Kidney (tissue), 22 donors: ENCODE measurements at places on chromosomes 13 and 19. TPM values are rescaled to one million over a fixed set of nuclear protein-coding genes. Genes with fewer than 3 reads are reported as not detected.

DNA sequence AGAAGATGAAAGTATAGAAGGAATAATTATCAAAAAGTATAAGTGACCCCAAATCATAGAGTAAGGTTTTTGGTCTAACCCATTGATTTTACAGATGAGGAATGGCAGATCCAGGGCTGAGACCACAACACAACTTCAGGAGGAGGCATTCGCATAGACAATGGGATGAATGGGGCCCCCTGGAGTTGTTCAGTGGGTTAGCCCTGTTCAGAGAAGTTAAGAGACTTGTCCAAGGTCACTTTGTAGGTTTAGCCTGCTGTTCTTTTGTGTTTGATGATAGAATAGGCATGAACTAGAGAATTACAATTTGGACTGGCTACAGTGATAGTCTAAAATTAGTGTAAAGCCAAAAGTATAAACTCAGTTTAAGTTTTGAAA is 233.9 kb downstream of the KCNRG start:
- DNase-seq: no peak

DNA sequence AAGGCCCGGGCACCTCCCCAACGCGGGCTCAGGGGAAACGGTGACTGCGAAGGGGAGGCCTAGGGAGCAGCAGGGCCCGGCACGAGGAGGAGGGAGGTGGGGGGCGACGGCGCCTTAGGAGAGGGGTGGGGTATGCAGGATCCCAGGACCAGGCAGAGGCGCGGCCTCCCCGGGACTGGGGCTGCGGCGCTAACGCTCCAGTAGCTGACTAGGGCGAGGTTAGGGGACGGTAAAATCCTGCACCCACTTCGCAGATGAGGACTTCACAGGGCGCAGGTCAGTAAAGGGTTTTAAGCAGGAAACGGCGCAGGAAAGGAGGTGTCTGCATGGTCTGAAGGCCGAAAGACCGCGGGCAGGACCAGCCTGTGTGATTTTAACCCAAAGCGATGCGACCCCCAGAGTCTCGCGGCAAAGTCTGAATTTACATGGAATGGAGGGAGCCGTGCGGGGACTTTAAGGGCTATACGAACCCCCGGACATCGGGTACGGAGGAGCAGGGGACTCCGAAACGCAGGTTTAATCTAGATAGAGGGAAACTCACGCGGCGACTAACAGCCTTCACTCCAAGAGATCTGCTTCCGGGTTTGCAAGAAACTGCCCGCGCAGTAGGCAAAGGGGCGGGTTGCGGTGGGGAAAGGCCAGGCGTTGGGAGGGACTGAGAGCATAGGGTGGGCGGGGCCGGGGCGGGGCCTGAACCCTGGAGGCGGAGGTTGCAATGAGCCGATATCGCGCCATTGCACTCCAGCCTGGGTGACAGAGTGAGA is at the start of gene ZNF665:
Gene ZNF665 (minus strand): TSS at position 588 of the 764 bp plus-strand sequence. CDS start 10,460 bp downstream, outside the sequence.
- DNase-seq: peak; percentile 96

DNA sequence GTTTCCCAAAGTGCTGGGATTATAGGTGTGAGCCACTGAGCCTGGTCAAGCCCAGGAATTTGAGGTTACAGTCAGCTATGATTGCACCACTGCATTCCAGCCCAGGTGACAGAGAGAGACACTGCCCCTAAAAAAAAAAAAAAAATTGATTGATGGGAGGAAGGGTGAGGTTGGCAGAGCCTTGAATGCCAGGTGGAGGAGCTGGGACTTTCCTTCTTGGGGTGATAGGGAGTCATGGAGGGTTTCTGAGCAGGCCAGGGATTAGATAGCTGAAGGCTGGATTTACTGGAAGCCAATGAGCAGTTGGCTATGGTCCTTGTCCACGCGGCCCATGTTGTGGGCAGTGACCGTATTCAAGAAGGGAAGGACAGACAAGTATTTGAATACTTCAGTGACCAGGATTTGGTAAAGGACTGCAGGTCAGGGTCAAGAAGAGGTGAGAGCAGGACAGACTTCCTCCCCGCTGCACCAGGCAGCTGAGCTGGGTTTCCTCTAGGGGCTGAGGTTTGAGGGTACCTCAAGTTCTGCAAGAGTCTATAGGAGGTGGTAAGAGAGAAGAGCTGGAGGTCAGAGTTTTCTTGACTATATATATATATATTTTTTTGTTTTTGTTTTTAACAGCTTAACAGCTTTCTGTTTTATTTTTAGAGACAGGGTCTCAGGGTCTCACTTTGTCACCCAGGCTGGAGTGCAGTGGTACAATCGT is 6.9 kb upstream of the ICAM4 start:
- no peak for DNase-seq

CD320 gene
- 26.1 TPM for total RNA-seq

DNA sequence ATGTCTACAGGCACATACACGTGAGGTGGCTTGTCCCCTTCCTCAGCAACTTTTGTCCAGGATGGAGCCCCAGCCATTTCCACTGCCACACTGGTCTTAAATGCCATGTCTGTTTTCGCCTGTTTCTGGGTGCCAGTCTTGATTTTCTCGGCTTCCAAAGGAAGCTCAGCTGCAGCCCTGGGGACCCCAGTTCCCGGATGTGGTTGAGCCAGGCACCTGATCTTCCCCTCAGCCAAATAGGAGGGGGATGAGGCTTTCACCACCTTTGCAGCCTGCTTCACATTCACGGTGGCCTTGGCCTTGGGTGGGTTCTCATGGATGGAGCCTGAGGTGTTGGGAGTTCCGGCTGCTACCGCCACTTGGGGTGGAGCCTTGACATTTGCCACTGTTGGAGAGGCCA is 8.7 kb downstream of the IQCN start:
- DNase-seq: no peak

- peak; percentile 55 for DNase-seq
Observed at GRCh38 chr13:49532593-49532992, 36.8 kb downstream of the PHF11 start.

DNA sequence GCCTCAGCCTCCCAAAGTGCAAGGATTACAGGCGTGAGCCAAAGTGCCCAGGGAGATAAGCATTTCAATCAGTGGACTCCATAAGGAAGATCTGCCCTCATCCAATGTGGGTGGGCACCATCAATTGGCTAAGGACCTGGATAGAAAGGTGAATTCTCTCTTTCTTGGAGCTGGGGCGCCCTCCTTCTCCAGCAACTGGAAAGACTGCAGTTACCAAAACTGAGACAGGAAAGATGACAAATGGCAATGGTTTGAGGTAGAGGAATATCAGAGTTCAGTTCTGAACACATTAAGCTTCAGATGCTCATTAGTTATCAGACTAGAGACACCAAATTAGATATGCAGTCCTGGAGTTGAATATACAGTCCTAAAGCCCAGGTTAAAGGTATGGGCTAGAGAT is 10.5 kb upstream of the ELF1 start:
- no peak for DNase-seq
